Stimulated activated CD8-positive, alpha-beta memory T cell treated with anti-CD3 and anti-CD28 coated beads, Interleukin-7, amount 100 ng/mL, for 48 hours (primary cell): ENCODE measurements at places on chromosomes 5 and 9.
A peak's percentile ranks its signal among the peaks of the same experiment; 100 is the strongest.

GRCh38 chr9:2788919-2789318, 55.0 kb downstream of the PUM3 start:
- DNase-seq: no peak

DNA sequence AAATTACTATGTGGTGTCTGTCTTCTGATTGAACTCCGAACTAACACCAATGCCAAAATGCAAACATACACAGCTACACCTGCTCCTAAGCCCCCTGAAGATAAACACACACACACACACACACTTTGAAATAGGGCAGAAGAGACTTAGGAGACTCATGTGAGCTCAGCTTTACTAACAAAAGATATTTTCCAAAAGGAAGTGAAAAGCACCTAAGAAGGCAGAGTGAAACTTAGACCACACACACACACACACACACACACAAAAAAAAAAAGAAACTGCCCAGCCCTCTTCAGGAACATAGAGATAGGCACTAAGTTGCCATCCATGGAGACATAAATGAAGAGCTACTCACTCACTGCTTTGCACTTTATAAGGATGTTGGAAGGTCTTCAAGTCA, 45.2 kb upstream of the APC start:
- no peak for DNase-seq

DNA sequence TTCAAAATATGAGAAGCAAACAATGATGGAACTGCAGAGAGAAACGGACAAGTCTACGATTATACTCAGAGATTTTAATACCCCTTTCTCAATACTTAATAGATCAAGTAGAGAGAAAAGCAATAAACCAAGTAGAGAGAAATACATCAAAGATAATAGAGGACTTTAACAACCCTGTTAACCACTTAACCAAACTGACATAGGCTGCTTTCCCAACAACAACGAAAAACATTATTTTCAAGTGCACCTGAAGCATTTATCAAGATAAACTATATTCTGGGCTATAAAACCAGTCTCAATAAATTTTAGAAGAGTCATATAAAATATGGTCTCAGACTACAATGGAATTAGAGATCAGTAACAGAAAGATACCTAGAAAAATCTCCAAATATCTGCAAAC, 67.4 kb downstream of the GNAQ start:
- DNase-seq: no peak

GRCh38 chr9:86645303-86645702, 291.1 kb upstream of the TUT7 start:
- no peak for DNase-seq

- no peak for DNase-seq
These were observed 54.9 kb downstream of the WDR41 start for GRCh38 chr5:77437194-77437593.

GRCh38 chr5:93343570-93343969, 237.4 kb downstream of the NR2F1-AS1 start:
- DNase-seq: no peak

DNA sequence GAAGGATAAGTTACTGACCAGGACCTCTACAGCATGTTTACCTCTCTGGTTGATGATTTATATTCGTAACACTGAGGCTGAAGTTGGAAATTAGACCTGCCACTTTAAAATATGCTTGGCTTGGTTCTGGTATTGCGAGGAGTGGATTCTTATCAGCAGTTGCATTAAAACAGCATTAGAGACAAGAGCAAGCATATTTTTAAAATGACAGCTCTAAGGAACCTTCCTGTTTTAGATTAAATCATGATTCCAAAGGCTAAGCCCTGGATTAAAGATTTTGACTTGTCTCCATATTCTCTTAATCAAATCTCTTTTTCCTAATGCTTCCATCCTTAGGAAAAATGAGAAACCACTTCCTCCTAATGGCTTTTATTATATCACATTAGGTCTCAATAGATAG, 277.8 kb downstream of the KCTD16 start:
- no peak for DNase-seq

DNA sequence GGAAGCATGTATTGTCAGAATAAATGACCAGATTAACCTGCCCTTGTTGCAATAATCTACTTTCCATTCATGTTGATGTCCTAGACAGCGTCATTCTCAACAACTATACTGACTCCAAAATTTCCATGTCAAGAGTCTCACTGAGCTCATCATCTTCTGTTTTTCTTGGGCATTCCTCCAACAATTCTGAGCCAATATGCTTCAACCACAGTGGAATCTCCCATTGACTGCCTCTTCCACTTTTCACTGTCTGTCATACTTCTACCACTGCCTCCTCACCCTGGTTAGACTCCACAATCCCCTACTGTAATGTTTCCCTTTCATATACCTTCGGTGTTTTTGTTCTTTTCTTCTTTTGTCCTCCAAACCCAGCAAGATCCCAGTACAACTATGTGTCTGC, 162.8 kb downstream of the TLE1 start:
- DNase-seq: no peak

GRCh38 chr5:45060724-45061123, 252.0 kb downstream of the MRPS30 start:
- DNase-seq: no peak

DNA sequence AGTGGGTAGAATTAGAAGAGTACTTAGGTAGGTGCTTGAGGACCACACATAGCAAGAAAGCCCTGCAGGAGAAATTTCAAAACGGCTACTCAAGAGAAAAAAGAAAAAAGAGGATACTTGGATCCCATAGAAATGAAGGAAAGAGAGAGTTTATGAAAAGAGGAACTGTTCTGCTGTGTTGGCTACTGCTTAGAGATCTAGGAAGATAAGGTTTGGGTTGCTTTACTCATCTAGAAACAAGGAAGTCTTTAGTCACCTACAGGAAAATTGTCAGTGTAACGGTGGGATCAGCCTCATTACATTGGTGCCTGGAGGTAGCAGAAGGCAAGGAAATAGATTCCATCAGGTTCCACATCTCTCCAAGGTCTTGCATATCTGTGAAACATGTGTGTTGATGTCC, 14.8 kb upstream of the C5orf46 start:
- DNase-seq: no peak

- peak; percentile 42 for DNase-seq
These were observed at the start of gene SUSD3 for GRCh38 chr9:93058355-93059010. TSS of gene SUSD3 (plus strand) at chr9:93058701. CDS start at chr9:93058743, 42 bp downstream.
